ENCODE measurements at places on chromosomes 5 and 9.

GRCh38 chr9:82555431-82556051 is 507.4 kb downstream of the RASEF start:
- no peak for DNase-seq

- no peak for DNase-seq
Measured at GRCh38 chr5:320524-321229, 837 bp upstream of the AHRR start.

DNA sequence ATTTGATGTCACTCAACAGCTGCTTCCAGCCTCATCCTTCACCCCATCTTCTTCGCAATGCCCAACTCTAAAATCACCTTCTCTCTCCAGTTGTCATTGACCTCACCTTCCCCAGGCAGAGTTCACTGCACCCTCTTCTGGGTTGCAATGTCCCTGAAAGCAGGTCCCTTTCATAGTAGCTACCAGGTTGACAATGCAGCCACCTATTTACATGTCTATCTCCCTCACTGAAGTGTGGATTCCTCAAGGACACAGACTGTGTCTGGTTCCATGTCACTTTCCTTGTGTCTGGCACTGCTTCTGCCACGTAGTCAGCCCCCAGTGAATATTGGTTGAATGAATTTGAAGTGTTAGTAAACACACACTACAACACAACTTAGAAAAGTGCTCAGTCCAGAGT is 445.5 kb upstream of the WWC1 start:
- no peak for DNase-seq

- no peak for DNase-seq
Measured at GRCh38 chr5:95953021-95953702, 8.5 kb downstream of the ELL2 start.

- no peak for DNase-seq
Measured at GRCh38 chr9:110309681-110310080, 28.0 kb downstream of the TXNDC8 start.

- no peak for DNase-seq
Measured at GRCh38 chr5:138241688-138242571, 28.8 kb upstream of the CDC23 start.

- DNase-seq, result no peak
Measured at GRCh38 chr9:2117527-2117926, 102.4 kb downstream of the SMARCA2 start.

GRCh38 chr9:135848341-135849047 is 58.9 kb downstream of the CAMSAP1 start:
- DNase-seq, result no peak

DNA sequence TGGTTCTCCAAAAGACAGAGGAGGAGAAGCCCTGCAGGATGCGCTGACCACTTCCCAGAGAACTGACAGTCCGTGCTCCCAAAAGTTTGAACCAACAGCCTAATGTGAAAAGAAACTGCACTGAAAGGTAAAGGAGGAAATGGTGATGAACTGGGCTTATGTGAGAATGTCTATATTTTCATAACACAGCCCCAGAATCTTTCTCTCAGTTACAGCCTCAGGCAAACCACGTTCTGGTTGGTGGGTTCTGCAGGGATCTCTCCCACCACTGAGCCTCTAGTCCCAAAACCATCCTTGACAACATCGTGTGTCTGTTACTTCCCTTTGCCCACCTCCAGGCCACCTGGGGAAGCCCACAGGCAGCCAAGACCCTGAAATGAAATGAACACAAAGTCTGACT is 23.9 kb downstream of the SPARC start:
- DNase-seq, result no peak

GRCh38 chr9:134323741-134324358 is 2.4 kb upstream of the RXRA start:
- DNase-seq, result no peak

GRCh38 chr5:172114875-172115422 is 73.1 kb downstream of the STK10 start:
- no peak for DNase-seq

GRCh38 chr5:30839956-30840355 is 353.5 kb upstream of the CDH6 start:
- DNase-seq, result no peak

DNA sequence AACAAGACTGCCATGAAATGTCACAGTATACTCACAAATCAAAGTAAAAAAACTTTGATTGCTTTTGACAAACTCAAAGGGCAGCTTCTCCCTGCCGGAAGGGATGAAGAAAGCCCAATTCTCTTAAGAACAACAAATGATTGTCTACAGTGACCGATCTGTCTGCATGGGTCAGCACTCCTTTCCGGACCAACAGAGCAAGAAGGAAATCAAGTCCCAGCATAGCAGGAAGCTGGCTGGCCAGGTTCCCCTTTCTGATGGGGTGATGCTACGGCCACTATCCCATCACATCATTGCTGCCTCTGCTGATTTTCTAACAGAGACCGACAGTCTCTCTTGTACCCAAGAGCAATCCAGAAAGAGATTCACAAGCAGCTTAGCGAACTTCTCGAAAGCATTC is 692 bp downstream of the C1QTNF3 start:
- DNase-seq, result no peak

- DNase-seq, result no peak
Measured at GRCh38 chr5:139803978-139804377, 8.4 kb downstream of the PSD2 start.

DNA sequence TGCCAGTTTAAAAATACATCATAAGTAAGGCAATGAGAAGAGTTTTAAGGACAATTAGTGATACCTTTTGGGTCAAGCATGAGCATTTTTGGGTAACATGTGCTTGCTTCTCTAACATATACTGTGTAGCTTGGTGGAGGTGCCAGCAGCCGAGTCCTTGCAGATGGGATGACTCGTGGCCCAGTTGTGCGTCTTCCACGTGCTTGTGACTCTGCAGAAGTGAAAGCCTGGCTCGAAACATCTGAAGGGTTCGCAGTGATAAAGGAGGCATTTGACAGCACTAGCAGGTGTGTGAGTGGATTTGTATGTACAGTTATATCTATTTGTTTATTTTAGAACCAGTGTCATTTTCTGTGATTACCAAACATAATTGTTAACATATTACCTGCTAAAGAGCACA is 18.2 kb downstream of the HMGCR start:
- no peak for DNase-seq

GRCh38 chr5:854217-854616 is 3.4 kb upstream of the ZDHHC11 start:
- no peak for DNase-seq

DNA sequence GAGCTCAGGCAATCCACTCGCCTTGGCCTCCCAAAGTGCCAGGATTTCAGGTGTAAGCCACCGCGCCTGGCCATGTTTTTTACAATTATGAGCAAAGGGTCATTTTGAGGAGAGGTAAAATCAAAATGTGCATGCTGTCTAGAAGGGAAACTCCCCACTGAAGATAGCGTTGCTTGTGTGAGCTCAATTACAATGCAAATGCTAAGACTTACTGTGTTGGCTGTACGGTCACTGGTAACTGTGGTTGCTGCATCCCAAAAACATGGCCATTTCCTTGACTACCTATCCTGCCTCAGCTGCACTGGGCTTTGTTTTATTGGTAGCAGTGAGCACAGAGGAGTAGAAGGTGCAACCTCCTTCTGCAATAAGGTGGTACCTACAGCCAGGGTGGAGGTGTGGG is 77.4 kb upstream of the SPATA31E1 start:
- DNase-seq, result no peak

- DNase-seq, result no peak
Measured at GRCh38 chr5:610011-610743, 2.0 kb upstream of the CEP72 start.

GRCh38 chr5:95069948-95070347 is 214.9 kb downstream of the MCTP1 start:
- no peak for DNase-seq

DNA sequence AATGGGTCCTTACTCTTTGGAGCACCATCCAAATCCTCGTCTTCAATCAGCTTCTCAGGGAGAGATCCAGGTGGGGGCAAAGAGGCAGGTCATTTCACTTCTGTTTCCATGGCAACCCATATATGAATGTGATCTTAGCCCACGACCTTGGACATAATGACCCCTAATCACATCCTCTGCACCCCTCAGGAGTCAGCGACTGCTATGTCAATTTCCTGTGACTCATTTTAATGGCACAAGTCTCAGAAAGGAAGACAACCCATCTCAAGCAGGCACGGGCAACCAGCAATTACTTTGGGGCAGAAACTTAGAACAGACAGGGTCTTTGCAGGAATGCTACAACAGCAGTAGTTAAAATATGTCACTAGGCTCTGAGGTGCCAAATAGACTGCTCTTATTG is 591.2 kb downstream of the TLR4 start:
- no peak for DNase-seq

GRCh38 chr9:75532233-75533050 is 358.0 kb upstream of the PCSK5 start:
- no peak for DNase-seq

- DNase-seq, result no peak
Measured at GRCh38 chr5:509611-510185, 14.6 kb downstream of the SLC9A3 start.

DNA sequence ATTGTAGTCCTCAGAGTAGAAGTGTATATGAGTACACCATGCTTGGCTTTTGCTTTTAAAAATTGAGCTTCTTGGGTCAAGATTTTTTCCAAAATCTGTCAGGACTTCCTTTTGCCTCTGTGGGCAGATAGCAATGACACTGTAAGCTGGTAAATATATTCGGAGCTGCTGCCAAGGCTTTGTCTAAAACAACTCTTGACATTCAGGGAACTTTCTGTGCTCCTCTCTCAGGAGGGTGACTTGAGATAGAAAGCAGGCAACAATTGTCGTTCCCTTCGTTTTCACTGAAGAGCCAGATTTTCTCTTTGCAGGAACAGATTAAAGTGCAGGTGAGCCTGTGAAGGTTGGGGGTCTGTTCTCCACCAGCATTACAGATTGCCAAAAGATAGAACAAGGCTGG is 230.5 kb downstream of the MAST4 start:
- DNase-seq, result no peak

DNA sequence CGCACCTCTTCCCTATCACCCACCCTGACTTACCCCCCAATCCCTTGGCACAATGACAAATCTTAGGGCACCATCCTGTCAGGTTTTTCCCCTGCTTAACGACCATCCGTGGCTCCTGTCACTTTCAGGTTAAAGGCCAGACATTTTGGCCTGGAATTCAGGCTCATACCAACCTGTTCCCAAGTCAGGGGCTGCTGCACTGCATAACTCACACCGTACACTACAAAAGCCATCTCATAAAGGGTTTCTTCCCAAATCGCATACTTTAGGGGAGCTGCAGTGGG is 7.5 kb upstream of the AKNA start:
- DNase-seq, result no peak

DNA sequence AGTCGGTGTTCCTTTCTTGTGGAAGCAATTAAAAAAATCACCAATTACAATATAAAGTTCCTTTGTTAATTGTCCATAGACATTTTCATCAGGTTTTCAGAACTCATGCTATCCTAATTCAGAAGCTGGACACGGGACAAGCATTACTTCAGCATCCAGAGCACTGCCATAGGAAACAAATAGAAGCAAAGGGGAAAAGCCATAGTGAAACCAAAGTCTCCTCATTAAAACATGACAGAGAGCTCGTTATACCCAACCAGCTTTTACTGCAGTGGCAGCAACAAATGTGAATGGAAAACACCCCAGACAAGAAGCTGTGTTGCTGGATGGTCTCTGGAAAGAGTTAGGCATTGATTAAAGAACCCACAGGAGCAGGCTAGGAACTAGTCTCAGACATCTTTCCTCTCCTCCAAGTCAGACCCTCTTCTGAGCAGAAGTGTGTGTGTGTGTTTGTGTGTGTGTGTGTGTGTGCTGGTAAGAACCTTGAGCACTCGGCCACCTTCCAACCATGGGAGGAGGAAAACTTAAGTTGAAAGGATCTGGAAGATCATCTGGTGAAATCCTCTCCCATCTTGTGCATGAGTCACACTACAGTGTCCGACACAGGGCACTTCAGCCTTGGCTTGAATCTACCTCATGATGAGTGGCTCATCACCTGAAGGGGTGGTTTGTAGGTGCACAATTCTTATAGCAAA is 162.6 kb upstream of the ADAMTS16 start:
- no peak for DNase-seq

DNA sequence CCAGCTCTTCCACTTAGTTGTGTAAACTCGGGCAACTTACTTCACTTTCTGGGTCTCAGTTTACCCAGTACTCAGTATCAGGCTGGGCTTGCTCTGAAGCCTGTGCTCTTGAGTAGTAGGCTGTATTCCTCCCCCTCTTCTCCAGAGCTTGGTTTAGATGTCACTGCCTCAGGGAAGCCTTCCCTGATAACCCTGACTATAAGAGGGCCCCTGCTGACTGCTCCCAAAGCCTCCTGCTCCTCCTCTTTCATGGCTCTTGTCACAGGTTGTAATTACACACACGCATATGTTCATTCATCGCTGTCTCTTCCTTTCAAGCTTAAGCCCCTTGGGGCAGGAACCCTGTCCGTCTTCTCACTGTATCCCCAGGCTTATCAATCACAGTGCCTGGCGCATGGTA is 140.2 kb downstream of the RGS3 start:
- DNase-seq, result no peak

- no peak for DNase-seq
Measured at GRCh38 chr9:131815970-131816873, 76.3 kb upstream of the RAPGEF1 start.

DNA sequence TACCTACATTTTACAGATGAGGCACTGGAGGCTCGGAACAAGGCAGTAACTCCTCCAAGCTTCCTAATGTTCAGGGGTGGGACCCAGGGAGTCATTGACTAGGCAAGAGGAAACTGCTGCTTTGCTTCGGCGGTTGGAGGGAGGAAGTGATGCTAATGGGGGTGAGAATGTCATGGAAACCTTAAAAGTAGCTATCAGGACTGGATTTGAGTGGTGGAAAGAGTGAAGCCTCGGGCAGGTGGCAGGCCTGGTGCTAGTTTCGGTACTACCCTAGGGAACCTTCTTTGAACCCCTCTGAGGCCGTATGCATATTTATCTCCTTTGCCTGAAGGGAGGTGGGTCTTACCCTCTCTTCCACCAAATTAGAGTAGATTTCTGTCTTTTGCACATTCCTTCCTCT is 1.6 kb downstream of the BSPRY start:
- DNase-seq, result no peak

- no peak for DNase-seq
Measured at GRCh38 chr5:180823346-180823745, 20.7 kb upstream of the MGAT1 start.

GRCh38 chr9:95185956-95186355 is 131.6 kb downstream of the FANCC start:
- DNase-seq, result no peak

DNA sequence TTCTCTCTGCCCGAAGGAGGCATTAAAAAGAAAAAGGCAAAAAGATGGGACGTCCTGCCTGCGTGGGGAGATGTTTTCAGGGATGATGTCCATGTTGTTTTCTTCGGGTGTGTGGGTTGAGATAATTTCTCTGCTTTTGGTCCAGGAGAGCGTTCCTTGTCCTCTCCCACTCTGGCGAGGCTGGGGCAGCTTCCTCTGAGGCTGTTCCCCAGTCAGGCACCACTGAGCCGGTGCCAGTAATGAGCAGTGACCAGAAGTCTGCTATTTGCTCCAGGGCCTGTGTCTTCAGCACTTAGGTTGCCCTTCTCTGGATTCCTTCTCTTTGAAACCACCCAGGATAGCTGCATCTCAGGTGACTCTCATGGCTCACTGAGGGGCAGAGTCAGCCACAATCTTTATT is 71.5 kb downstream of the ACER2 start:
- no peak for DNase-seq

GRCh38 chr9:130473566-130473965 is 28.8 kb downstream of the ASS1 start:
- DNase-seq, result no peak

Measured in NCI-H748 treated with DMSO at 0.1 percent for 48 hours (cell line).